ENCODE measurements at places on chromosomes 12 and 14.
A peak's percentile ranks its signal among the peaks of the same experiment; 100 is the strongest.

DNA sequence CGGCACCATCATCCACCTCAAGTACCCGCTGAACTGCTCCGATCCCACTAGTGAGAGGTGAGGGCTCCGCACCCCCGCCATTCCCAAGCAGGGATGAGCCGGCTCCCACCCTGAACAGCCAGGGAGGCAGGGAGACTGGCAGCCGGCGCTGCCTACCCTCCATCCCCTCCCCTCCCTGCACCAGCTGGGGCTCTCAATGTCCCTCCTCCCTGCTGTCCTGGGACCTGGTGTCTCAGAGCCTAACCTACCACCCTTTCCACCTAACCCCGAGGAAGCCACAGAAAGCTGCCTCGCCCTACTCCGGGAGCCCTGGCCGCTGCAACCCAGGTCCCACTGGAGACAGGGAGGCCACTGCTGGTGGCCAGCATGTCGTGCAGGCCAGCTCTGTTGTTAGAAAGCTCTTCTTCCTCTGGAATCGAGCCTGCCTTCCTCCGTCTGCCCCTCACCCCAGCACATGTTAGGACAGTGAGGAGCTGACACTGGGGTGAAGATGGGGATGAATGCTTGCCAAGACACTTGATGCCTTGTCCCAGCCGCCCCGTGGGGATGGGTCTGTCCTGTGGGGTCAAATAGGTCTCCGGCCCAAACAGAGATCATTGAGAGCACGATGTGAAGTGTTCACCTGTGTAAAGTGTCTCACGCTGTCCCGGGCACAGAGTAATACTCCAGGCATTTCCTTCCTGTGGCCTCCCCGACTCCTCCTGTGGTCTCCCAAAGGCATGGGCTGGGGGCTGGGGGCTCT, 1.1 kb downstream of the PTPN6 start:
- DNase-seq: no peak

DNA sequence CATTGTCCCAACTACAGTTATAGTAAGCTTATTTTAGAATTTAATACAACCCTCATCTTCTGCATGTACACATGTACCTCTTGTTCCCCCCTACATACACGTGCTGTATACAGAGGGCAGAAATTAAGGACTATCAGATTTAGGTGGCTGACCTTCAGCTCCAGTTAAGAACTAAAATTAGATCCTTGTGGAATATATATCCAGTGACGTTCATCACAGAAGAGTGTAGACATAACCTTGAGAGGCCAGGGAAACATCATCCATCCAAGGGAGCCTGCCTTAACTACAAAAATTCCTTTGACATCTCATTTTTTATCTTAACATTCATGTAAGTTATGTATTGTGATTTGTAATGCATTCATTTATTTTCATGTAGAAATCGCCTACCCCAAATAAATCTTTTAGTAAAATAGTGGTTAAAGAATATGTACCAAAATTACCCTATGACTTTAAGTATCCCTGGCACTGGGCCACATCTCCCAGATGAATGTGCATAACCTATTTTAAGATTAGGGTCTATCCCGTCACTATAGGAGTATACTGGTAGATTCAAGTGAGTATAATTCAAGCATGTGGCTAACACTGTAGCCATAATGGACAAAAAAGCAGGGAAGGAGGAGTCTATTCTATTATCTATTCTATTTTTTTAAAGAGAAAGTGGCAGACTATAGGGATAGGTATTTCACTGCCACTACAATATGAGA, 27.5 kb downstream of the RIC8B start:
- no peak for DNase-seq

GRCh38 chr14:60350366-60350720, 101.3 kb downstream of the PPM1A start:
- DNase-seq: no peak

- peak; percentile 33 for DNase-seq
Observed at GRCh38 chr14:26008290-26008689, 589.5 kb downstream of the NOVA1 start.

DNA sequence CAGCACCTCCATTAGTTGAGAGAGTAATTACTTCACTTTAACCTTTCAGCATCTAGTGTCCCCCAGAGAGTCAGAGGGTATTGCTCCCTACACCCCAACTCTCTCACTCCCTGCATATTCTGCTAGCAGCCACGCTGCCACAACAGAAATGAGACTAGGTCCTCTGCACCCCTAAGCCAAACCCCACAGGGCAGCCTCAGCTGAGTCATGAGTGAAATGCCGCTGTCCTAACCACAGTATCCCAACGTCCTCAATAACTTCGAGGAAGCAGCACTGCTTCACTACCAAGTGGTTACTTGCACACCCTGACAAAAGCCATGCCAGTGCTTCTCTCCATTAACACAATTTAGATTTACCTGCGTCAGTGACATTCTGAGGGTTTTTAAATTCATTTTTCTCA, 6.9 kb upstream of the LYZ start:
- DNase-seq: no peak

- no peak for DNase-seq
Observed at GRCh38 chr14:100965296-100965695, 61.8 kb upstream of the RTL1 start.

DNA sequence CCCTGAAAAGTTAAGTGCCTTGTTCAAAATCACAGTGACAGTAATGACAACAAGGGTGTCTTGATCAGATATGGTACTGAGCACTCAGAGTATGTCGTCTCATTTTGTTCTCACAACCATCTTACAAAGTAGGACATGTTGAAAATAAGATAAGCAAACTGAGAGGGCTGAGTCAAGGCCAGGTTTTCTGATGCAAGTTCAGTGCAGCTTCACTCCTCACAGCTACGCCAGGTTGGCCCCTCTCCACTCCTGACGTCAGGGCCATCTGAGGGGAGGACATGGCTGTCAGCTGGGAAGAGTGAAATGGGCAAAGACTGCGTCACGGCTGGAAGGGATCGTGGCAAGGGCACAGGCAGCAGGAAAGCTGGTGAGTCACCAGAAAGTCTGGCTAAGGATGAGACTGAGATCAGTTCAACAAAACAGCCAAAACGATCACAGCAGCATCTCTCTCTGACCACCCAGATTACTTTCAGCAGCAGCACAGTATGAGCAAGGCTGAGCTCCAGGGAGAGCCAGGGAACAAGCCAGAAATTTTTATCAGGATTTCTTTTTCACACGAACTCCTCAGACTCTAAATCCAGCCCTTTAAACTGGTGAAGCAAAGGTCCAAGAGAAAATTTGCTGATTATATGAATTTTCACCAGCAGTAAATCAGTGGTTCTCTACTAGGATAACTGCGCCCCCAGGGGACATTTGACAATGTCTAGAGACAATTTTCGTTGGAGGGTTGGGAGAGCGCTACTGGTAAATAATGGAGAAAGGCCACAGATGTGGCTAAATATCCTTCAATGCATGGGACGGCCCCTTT, 297.9 kb upstream of the AMIGO2 start:
- DNase-seq: peak; percentile 45

DNA sequence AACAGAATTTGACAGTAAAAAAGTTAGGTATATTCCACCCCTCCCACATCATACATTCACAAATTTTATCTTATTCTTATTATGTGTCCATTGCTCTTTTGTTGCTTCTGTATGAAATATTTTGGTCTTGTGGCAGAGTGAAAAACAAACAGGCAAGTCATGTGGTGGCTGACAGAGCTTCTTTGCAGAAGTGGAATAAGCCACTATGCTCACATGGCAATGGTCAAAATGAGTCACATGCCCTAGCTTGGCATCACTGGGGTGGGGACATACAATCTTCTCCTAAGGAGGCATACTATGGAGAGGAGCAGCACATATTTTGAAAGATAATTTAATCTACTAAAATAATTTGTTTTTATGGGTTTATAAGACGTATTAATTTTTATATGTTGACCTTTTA, 27.7 kb upstream of the CMA1 start:
- no peak for DNase-seq

- no peak for DNase-seq
Observed at GRCh38 chr12:7934889-7935492, 996 bp downstream of the SLC2A3 start.

GRCh38 chr12:92675092-92675865, 27.5 kb upstream of the PLEKHG7 start:
- DNase-seq: no peak

DNA sequence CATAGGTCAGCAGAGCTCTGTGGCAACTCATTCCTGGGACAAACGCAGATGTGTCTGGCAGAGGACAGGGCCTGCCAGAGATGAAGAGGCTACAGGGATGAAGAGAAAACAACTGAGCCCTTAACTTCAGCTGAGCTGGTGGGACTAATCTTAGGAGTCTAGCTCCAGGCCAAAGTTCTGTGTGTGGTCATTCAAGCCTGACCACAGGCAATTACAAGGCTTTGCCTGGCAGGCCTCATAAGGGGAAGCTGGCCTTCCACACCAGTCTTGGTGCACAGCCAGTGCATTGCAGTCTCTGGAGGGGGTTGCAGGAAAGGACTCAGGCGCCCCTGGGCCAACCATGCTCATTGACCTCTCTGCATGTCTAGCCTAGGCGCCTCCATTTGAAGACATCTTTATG, 127.6 kb upstream of the DAAM1 start:
- no peak for DNase-seq

DNA sequence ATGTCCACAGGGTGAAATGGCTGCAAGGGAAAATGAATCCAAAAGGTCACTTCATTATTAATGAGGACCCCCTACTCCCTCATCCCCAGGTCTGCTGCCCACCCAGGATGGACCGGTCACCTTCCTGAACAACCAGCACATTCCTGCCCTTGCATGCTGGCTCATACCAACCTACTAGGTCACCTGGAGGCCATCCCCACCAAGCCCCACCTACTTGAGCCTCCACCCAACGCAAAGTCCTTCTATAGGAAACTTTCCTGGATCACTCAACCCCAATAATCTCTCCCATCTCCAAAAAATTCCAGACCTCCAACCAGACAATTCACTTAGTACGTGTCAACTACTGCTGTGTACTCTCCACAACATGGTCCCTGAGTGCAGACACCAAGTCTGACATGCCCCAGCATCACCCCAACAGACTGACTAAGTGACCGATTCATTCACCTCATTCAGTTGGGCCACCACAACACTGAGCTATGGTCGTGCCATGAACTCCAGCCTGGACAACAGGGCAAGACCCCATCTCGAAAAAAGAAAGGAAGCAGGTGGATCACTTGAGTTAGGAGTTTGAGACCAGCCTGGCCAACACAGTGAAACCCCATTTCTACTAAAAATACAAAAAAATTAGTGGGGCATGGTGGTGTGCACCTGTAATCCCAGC, 18.1 kb downstream of the CLMN start:
- no peak for DNase-seq

GRCh38 chr12:101642115-101643067, 47.6 kb downstream of the MYBPC1 start:
- DNase-seq: no peak

DNA sequence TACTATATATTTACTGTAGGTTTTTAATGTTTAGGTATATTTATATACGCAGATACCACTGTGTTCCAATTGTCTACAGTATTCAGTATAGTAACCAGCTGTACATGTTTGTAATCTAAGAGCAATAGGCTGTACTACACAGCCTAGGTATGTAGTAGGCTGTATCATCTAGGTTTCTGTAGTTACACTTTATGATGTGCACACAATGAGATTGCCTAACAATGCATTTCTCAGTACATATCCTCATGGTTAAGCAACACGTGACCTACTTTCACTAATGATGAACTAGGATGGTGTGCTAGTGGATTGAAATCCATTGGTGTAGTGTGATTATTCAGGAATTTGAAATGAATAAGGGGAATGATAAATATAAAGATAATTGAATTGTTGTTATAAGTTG, 77.7 kb downstream of the ETNK1 start:
- DNase-seq: no peak

GRCh38 chr12:2393996-2394395, 341.2 kb downstream of the CACNA1C start:
- DNase-seq: no peak

- peak; percentile 10 for DNase-seq
Observed at GRCh38 chr12:59405992-59406391, 189.8 kb upstream of the SLC16A7 start.

- DNase-seq: no peak
Observed at GRCh38 chr12:77553976-77554619, 276.6 kb upstream of the NAV3 start.

DNA sequence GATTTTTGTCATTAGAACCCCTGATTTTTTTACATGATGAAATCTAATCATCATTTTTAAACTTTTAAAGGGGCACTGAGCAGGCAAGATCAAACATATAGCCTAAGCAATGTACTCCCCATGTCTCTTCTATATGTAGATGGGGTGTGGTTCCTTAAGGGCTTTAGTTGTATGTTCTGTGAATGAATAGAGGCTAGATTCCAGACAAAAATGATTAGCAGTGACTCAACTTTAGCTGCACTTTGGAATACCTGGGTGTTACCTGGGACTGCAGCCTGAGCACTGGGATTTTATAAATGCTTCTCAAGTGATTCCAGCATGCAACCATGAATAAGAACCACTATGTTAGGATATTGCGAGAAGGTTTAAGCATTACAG, 256.7 kb upstream of the PLEKHG7 start:
- DNase-seq: no peak

DNA sequence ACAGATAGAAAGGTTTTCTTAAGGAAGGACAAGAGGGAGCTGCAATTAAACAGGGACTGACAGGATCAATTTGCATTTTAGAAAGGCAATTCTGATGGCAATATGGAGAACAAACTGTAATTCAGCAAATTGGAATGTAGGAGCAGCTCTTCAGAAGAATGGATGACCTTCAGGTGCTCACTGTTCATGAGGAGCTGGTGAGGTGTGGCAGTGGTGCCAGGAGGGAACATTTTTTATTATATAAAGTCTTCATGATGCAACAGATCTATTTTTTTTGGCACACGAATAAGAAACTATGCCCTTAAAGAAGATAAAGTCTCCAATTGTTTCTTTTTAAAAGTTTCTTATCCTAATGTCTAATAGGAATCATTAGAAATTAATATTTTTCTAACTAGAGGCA, 151.7 kb downstream of the SLC38A4 start:
- no peak for DNase-seq

DNA sequence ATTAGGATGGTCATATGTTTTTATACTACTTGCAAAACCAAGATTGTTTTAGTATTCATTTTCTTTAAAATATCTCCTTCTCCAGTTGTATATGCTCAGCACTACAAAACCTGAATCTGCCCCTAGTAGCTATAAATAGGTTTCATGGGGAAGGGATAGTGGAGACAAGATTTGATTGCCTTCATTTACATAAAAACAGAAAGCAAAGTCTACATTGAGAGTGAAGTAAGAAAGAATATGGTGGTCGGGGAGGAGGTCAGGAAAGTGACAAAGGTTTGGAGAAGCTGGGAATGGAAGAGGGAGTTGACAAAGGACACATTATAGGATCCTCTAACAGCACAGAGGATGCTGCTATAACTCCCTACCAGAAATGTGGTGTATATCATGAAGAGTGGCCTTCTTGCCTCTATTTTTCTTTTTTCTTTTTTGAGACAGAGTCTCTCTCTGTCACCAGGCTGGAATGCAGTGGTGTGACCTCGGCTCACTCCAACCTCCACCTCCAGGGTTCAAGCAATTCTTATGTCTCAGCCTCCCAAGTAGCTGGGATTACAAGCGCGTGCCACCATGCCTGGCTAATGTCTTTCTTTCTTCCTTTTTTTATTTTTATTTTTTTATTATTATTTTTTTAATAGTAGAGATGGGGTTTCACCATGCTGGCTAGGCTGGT, 6.6 kb upstream of the LRP6 start:
- DNase-seq: no peak
